ENCODE measurements at places on chromosomes 11 and 22.

- no peak for DNase-seq
These were observed 307.5 kb downstream of the ETS1 start for GRCh38 chr11:128279866-128280265.

DNA sequence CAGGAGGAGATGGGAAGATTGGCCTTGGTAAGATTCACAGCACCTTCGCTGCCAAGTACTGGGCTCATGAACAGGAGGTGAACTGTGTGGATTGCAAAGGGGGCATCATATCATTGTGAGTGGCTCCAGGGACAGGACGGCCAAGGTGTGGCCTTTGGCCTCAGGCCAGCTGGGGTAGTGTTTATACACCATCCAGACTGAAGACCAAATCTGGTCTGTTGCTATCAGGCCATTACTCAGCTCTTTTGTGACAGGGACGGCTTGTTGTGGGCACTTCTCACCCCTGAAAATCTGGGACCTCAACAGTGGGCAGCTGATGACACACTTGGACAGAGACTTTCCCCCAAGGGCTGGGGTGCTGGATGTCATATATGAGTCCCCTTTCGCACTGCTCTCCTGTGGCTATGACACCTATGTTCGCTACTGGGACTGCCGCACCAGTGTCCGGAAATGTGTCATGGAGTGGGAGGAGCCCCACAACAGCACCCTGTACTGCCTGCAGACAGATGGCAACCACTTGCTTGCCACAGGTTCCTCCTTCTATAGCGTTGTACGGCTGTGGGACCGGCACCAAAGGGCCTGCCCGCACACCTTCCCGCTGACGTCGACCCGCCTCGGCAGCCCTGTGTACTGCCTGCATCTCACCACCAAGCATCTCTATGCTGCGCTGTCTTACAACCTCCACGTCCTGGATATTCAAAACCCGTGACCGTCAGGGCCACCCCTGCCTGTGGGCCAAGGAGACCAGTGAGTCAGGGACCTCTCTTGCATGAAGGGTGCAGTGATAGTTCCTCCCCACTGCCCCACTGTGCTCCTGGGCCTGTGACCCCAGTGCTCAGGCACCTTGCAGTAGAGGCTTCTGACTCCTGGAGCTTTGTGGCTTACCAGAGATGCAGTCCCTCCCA, 83.6 kb downstream of the BCR start:
- DNase-seq: no peak

GRCh38 chr11:101003468-101003867, 126.1 kb downstream of the PGR start:
- no peak for DNase-seq

- DNase-seq: no peak
These were observed 12.9 kb downstream of the GNB1L start for GRCh38 chr22:19841641-19842392.

- no peak for DNase-seq
These were observed 4.0 kb upstream of the IFITM5 start for GRCh38 chr11:303363-303762.

GRCh38 chr11:120719348-120719747, 207.8 kb downstream of the GRIK4 start:
- no peak for DNase-seq

DNA sequence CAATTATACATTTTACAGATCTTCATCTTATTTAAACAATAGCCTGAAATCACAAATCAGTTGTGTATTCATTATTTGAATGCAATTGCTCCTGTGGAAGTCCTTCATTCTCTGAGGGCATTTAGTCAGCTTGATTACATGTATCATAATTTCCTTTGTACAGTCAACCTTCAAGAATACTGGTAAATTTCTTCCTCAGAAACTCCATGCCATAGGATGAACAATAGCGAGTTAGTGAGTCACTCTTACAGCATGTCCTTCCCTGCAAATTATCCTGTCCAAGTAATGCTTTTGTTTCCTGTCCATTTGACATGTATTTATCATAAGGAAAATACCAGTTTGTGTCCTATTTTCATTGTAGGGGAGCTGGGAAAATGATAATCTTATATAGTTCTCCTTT, 3.8 kb downstream of the OR10S1 start:
- no peak for DNase-seq

Data from NCI-H2107 (cell line).